ENCODE measurements at places on chromosomes 1 and 21.
A peak's percentile ranks its signal among the peaks of the same experiment; 100 is the strongest.

DNA sequence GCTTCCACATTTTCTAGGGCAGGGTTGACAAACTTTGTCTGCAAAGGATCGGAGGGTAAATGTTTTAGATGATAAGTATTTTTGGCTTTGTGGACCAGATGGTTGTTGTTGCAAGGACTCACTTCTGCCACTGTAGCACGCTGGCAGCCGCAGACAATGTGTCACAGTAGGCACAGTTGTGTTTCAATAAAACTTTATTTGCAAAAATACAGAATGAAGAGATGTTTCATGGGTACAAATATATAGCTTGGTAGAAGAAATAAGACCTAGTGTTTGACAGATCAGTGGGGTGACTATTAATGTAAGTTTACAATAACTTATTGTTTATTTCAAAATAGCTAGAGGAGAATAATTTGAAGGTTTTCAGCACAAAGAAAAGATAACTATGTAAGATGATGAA is 127.8 kb downstream of the GRIK3 start:
- H3K27me3 ChIP-seq, result peaks cover 18% of the 10 kb centered on the region
- H3K4me3 ChIP-seq, result no peak overlapping the region
- H3K4me1 ChIP-seq, result no peaks in the 10 kb centered on the region
- H3K36me3 ChIP-seq, result peaks cover 7% of the 10 kb centered on the region
- no peak overlapping the region for H3K27ac ChIP-seq

GRCh38 chr1:8870103-8870502 is 8.4 kb downstream of the ENO1 start:
- no peak overlapping the region for H3K4me3 ChIP-seq
- peaks cover 38% of the 10 kb centered on the region for H3K36me3 ChIP-seq
- DNase-seq, result no peak
- peaks cover 15% of the 10 kb centered on the region for H3K4me1 ChIP-seq

- H3K4me3 ChIP-seq, result peak overlapping the region; percentile 84
- no peak for DNase-seq
- H3K36me3 ChIP-seq, result peaks cover 12% of the 10 kb centered on the region
- H3K4me1 ChIP-seq, result peaks cover 35% of the 10 kb centered on the region
These were observed 1.5 kb downstream of the ENTREP3 start for GRCh38 chr1:155253797-155254196.

GRCh38 chr1:162196387-162196786 is 126.9 kb downstream of the NOS1AP start:
- peaks cover 11% of the 10 kb centered on the region for H3K27me3 ChIP-seq
- no peak for DNase-seq
- H3K27ac ChIP-seq, result no peak overlapping the region
- H3K4me1 ChIP-seq, result no peaks in the 10 kb centered on the region
- no peak overlapping the region for H3K4me3 ChIP-seq

DNA sequence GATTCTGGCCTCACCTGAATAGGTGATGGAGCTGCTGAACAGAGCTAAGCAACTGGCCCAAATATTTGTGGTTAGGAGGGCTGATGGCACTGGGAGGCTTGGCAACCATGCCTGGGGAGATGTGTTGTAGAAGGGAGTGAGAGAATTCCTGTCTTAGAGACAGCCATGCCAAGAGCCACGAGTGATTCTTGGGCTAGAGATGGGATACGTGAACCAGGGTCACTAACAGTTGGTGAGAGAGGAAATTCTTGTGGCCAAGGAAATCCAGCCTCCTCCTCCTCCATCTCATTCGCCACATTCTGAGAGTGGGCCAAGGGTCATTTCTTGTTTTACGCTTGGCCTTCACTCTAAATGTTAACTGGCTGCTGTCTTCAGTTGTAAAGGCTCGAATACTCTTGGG is 46.3 kb downstream of the NGF start:
- H3K27ac ChIP-seq, result no peak overlapping the region
- H3K4me1 ChIP-seq, result no peaks in the 10 kb centered on the region
- DNase-seq, result no peak
- no peak overlapping the region for H3K4me3 ChIP-seq

DNA sequence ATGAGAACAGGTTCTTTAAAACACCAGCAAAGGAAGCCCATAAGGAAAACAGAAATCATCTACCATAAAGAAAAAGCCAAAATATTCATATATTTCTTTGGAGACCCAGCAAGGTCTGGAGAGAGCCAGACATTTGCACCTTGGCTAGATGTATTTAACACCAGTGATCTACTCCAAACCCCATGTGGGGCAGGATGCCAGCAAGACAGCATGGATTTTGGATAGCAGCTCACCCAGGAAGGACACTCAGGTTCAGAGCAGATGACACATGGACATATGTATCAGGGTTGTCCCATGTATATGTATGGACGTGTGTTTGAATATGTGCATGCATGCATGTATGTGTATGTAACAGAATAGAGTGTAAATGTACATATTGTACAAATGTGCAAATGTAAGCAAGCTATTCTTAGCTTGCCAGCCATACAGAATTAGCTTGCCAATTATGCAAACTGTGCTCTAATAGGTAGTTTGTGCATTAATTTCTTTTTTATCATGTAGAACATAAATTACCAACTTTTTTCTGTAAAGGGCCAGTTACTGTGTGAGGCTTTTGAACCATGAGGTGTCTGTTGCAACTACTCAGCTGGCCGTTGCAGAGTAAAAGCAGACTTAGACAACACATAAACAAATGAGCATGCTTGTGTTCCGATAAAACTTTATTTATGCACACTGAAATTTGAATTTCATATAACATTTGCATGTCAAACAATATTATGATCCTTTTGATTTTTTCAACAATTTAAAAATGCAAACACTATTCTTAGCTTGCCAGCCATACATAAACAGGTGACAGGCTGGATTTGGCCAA is 73.5 kb upstream of the KAZN start:
- no peak for DNase-seq
- no peak overlapping the region for H3K4me3 ChIP-seq
- peaks cover 11% of the 10 kb centered on the region for H3K27me3 ChIP-seq
- no peaks in the 10 kb centered on the region for H3K4me1 ChIP-seq
- no peak overlapping the region for H3K27ac ChIP-seq

DNA sequence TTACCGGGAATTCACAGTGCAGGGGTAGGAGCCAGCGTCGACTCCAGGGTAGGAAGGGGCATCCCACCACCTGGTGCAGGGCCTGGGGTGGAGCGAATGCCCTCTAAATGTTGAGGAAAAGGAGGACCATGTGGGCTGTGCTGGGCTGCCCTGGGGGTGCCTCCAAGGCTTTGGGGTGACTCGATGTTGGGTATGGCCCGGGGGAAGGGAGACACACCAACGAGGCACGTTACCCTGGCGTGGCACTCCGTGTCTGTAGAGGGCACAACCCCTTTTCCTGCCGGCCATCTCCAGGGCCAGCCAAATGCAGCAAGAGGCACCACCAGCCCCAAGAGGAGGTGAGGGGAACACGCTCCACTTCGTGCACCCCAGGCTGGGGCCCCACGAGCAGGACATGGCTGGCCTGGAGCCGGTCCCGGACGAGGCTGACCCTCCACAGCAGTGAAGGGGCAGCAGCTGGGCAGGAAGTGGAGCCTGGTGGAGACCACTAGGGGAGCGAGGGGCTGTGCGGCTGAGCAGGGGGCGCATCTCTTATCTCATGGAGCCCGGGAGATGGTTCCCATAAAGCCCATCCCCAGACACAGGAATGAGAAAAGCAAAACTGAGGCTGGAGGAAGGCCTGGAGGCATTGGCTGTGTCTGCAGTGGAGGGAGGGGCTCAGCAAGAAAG is 11.2 kb downstream of the ACTRT2 start:
- DNase-seq, result no peak
- no peak overlapping the region for H3K4me3 ChIP-seq
- peaks cover 5% of the 10 kb centered on the region for H3K27me3 ChIP-seq

GRCh38 chr1:212915245-212916091 is 34.9 kb upstream of the VASH2 start:
- H3K27me3 ChIP-seq, result peaks cover 8% of the 10 kb centered on the region
- H3K27ac ChIP-seq, result no peak overlapping the region
- no peaks in the 10 kb centered on the region for H3K36me3 ChIP-seq
- peaks cover 2% of the 10 kb centered on the region for H3K4me1 ChIP-seq
- no peak overlapping the region for H3K4me3 ChIP-seq

GRCh38 chr1:98672189-98672588 is 10.7 kb downstream of the SNX7 start:
- H3K27me3 ChIP-seq, result no peaks in the 10 kb centered on the region
- H3K4me3 ChIP-seq, result no peak overlapping the region
- DNase-seq, result no peak
- H3K36me3 ChIP-seq, result no peaks in the 10 kb centered on the region
- no peak overlapping the region for H3K27ac ChIP-seq

DNA sequence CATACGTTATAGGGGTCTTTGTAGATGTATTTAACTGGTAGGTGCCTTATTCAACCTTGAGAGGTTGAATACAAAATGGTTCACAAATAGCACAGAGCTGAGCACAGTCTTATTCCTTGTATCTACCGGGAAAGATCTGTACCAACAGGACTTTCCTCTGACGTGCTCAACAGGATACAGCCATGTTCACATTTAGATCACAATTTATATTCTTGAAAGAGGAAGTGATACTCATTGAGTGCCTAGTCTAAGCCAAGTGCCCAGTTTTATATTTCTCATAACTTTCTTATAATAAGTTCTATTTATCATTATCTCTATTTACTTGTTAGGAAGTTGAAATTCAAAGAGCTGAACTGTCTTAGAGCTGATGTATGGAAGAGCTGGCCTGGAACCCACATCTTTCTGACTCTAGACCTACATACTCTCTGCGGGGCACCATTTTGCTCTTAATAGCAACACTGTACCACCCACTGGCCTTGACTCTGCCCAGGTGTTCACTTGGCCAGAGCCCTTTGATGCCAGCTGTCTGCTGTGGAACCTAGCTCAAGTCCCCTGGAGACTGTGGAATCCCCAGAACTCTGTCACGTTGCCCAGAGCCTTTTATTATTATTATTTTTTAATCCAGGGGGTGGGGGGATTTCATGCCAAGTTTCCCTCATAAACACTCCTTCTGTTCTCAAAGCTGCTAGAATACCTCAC is 156.2 kb downstream of the TPR start:
- no peak overlapping the region for H3K27ac ChIP-seq
- no peaks in the 10 kb centered on the region for H3K36me3 ChIP-seq
- peaks cover 8% of the 10 kb centered on the region for H3K4me1 ChIP-seq
- no peak for DNase-seq
- H3K27me3 ChIP-seq, result peaks cover 2% of the 10 kb centered on the region

DNA sequence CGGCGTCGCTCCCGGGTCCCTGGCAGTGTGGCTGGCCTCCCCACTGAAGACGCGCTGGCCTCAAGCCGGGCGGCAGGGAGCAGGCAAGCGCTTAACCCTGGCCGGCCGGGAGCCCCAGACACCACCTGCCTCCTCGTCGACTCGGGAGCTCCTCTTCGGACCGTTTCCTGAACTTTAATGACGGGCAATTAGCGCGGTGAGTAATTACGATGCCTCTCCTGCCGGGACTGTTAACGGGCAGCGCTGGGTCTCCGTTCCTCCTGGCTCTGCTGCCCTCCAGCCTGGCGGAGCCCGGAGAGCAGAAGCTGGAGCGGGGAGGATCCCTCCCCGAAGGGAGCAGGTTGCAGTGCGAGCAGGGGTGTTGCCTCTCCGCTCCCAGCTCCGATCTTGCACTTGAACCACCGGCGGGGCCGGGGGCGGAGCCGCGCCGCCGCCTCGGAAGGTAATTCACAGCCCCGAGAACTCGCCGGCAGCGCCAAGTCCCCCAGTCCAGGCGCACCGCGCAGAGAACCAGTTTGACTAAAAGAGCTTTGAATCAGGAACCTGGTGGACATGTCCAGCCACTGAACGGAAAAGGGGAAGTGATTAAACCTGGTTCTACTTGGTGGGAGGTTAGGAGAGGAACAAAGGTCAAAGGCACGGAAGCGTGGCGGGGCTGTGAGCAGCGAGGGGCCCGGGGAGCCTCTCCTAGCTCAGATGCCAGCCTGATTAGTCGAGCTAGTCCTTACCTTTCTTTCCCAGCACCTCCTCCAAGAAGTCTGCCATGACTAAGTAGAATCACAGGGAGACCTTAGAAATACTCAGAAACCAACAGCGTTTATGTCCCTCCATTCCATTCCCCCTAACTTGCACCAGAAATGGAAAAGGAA is 18.3 kb upstream of the PLEKHA6 start:
- no peaks in the 10 kb centered on the region for H3K36me3 ChIP-seq
- no peak for DNase-seq
- peaks cover 9% of the 10 kb centered on the region for H3K4me1 ChIP-seq
- H3K27me3 ChIP-seq, result peaks cover 11% of the 10 kb centered on the region
- peak overlapping the region; percentile 46 for H3K27ac ChIP-seq
- H3K4me3 ChIP-seq, result peak overlapping the region; percentile 84

GRCh38 chr1:184302346-184302745 is 84.5 kb upstream of the C1orf21 start:
- H3K27ac ChIP-seq, result no peak overlapping the region
- H3K4me3 ChIP-seq, result no peak overlapping the region
- H3K4me1 ChIP-seq, result no peaks in the 10 kb centered on the region
- peaks cover 1% of the 10 kb centered on the region for H3K27me3 ChIP-seq
- DNase-seq, result no peak

DNA sequence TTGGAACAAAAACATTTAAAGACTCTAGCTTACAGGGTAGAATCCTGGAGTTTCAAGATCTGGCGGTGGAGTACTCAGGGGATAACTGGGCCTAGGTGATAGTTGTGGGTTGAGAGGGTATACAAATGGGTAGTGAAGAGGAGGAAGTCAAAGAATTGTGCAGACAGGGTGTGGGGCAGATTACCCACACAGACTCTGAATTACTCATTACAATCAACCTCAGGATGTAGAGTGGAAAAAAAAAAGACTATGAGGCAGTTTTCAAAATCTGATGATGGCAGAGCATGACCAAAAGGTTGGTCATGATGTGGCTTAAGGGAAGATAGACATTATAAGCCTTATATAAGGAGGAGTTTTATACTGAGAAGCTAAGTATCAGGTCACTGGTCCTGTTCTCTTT is 44.1 kb upstream of the GLIS1 start:
- H3K4me1 ChIP-seq, result no peaks in the 10 kb centered on the region
- no peak overlapping the region for H3K4me3 ChIP-seq
- H3K27me3 ChIP-seq, result no peaks in the 10 kb centered on the region
- no peak overlapping the region for H3K27ac ChIP-seq

- peaks cover 7% of the 10 kb centered on the region for H3K4me1 ChIP-seq
- peaks cover 4% of the 10 kb centered on the region for H3K27me3 ChIP-seq
- no peak overlapping the region for H3K4me3 ChIP-seq
These were observed 21.4 kb upstream of the NEK7 start for GRCh38 chr1:198135366-198135765.

GRCh38 chr21:34343838-34344381 is 19.9 kb upstream of the KCNE2 start:
- peaks cover 4% of the 10 kb centered on the region for H3K27me3 ChIP-seq
- no peak overlapping the region for H3K27ac ChIP-seq
- no peak for DNase-seq
- H3K36me3 ChIP-seq, result no peaks in the 10 kb centered on the region

DNA sequence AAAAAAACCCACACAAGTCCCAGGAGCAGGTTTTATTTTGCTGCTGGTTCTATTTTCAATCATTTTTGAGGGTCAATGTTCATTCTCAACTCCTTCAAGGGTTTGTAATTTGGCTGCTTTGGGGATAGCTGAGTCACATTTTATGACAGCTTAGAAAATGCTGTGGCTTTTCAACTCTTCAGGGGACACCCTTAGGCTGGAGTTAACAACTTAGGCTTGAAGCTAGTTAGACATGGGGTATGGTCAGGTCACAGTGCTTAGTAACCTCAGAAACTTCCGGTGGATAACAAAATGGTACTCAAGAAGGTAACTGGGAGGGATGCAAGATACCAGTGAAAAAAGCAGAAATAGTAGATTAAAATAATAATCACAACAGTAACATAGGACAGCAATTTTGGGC is 308.8 kb downstream of the HHIPL2 start:
- no peak overlapping the region for H3K27ac ChIP-seq
- no peak for DNase-seq
- H3K36me3 ChIP-seq, result no peaks in the 10 kb centered on the region
- H3K4me3 ChIP-seq, result no peak overlapping the region
- no peaks in the 10 kb centered on the region for H3K4me1 ChIP-seq

GRCh38 chr1:53979712-53980450 is 33.7 kb downstream of the LRRC42 start:
- no peaks in the 10 kb centered on the region for H3K4me1 ChIP-seq
- H3K27me3 ChIP-seq, result peaks cover 7% of the 10 kb centered on the region
- H3K27ac ChIP-seq, result no peak overlapping the region
- H3K4me3 ChIP-seq, result no peak overlapping the region
- no peak for DNase-seq

Measured in memory B cell (primary cell).